ENCODE measurements at places on chromosomes 6 and 20.

DNA sequence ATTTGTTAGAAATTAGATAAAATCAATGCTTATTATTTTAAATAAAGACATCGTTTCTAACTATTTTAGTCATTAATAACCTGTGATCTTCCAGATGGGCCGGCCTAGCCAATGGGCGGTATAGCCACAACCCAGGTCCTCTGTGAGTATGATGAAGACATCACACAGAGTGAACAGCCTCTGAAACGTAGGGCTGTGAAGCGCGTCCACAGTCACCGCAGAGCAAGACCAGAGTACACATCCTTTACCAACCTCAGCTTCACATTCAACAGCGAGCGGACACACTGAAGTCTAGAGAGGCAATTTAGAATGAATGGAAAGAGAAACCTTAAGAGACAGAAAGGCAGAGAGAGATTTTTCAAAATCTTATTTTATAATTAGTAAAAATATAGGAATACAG, 125.0 kb upstream of the RPS6KA2 start:
- no peak overlapping the region for H3K4me3 ChIP-seq
- no peak for DNase-seq
- no peak overlapping the region for H3K27ac ChIP-seq
- H3K4me1 ChIP-seq = peaks cover 16% of the 10 kb centered on the region

GRCh38 chr6:56497240-56497639, 145.4 kb downstream of the DST start:
- peaks cover 11% of the 10 kb centered on the region for H3K36me3 ChIP-seq
- no peaks in the 10 kb centered on the region for H3K4me1 ChIP-seq
- H3K4me3 ChIP-seq = no peak overlapping the region
- no peak for DNase-seq
- no peaks in the 10 kb centered on the region for H3K27me3 ChIP-seq
- no peak overlapping the region for H3K27ac ChIP-seq

DNA sequence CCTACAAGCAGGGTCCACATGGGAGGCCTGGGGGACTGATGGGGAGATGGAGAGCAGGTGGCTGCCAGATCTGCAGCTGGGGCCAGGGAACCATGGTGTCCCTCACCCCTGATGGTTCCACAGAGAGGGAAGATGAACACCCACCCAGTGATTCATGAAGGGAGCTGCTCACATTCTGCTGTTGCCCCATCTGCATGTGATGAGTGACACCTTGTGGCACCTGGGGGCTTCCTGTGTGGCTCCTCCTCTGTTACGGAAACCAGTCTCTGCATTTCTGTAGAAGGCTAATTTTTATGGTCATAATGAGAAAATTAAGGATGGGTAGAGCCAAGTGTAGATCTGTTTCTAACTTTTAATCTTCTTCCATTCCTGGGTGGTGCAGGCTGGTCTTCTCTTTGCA, 217.1 kb downstream of the SMOC2 start:
- H3K4me1 ChIP-seq = no peaks in the 10 kb centered on the region
- H3K27ac ChIP-seq = no peak overlapping the region
- no peak for DNase-seq
- H3K4me3 ChIP-seq = no peak overlapping the region
- no peaks in the 10 kb centered on the region for H3K27me3 ChIP-seq

- H3K36me3 ChIP-seq = no peaks in the 10 kb centered on the region
- no peak overlapping the region for H3K27ac ChIP-seq
- H3K4me1 ChIP-seq = peaks cover 3% of the 10 kb centered on the region
- H3K27me3 ChIP-seq = no peaks in the 10 kb centered on the region
- H3K4me3 ChIP-seq = no peak overlapping the region
Measured at GRCh38 chr6:146827216-146827928, 228.6 kb downstream of the ADGB start.

DNA sequence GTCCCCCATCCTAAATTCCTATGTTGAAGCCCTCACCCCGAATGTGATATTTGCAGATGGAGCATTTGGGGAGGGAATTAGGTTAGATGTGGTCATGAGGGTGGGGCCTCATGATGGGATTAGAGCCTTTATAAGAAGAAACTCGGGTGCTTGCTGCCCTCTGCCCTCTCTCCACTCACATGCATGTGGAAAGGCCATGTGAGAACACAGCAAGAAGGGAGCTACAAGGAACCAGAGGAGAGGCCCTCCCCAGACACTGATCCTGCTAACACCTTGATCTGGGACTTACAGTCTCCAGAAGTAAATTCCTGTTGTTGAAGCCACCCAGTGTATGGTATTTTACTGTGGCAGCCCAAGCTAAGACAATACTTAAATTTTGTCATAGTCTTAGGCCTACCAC, 69.6 kb upstream of the TULP1 start:
- no peak overlapping the region for H3K27ac ChIP-seq
- H3K4me3 ChIP-seq = no peak overlapping the region
- H3K27me3 ChIP-seq = no peaks in the 10 kb centered on the region
- H3K4me1 ChIP-seq = no peaks in the 10 kb centered on the region
- DNase-seq = no peak

GRCh38 chr20:17556837-17557674, 12.8 kb upstream of the DSTN start:
- H3K4me3 ChIP-seq = no peak overlapping the region
- H3K27me3 ChIP-seq = no peaks in the 10 kb centered on the region
- DNase-seq = no peak
- no peaks in the 10 kb centered on the region for H3K36me3 ChIP-seq
- H3K27ac ChIP-seq = no peak overlapping the region
- peaks cover 4% of the 10 kb centered on the region for H3K4me1 ChIP-seq

- H3K36me3 ChIP-seq = no peaks in the 10 kb centered on the region
- H3K27ac ChIP-seq = no peak overlapping the region
- H3K27me3 ChIP-seq = no peaks in the 10 kb centered on the region
- no peak for DNase-seq
Measured at GRCh38 chr6:119224095-119224701, 125.4 kb downstream of the MAN1A1 start.

GRCh38 chr6:96522465-96523009, 931 bp downstream of the UFL1 start:
- DNase-seq = no peak
- H3K27ac ChIP-seq = no peak overlapping the region
- H3K4me1 ChIP-seq = no peaks in the 10 kb centered on the region
- H3K27me3 ChIP-seq = no peaks in the 10 kb centered on the region
- H3K36me3 ChIP-seq = no peaks in the 10 kb centered on the region

GRCh38 chr6:81754906-81755305, 2.4 kb upstream of the TENT5A start:
- no peak overlapping the region for H3K4me3 ChIP-seq
- H3K36me3 ChIP-seq = no peaks in the 10 kb centered on the region
- no peak for DNase-seq
- H3K4me1 ChIP-seq = peaks cover 4% of the 10 kb centered on the region

DNA sequence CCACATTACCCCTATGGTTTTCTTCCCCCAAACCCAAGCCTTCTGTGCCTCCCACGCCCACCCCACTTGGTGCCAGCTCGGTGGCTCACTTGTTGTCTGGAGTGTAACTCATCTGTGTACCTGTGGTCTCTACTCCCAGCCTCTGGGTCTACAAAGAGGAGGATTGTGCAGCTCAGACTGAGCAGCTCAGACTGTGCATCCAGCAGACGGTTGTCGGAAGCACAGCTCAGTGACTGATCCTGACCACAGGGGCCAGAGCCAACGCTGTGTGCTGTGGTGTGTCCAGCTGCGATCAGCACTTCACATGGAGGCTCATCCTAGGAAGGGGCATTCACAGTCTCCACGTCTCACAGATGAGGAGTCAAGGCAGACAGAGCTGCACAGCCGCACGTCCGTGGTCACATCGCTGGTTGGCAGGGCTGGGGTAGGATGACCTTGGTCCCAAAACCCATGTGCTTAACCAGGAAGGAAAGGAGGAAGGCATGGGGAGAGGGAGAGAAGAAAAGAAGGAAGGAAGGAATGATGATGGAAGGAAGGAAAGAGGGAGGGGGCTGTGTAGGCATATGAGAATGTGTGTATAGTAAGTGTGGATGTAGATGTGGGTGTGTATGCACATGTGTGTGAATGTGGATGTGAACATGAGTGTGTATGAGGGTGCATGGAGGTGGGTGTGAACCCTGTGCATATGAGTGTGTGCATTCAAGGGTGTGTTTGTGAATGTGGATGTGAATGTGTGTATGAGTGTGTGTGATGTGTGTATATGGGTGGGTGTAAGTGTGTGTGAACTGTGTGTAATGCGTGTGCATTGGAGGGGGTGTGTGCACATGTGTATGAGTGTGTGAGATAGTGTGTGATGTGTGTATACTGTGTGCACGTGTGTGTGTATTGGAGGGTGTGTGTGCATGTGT, 28.2 kb upstream of the STX16 start:
- H3K4me1 ChIP-seq = peaks cover 7% of the 10 kb centered on the region
- DNase-seq = no peak
- H3K27me3 ChIP-seq = no peaks in the 10 kb centered on the region
- no peak overlapping the region for H3K27ac ChIP-seq
- peaks cover 5% of the 10 kb centered on the region for H3K36me3 ChIP-seq

- no peaks in the 10 kb centered on the region for H3K27me3 ChIP-seq
- no peak overlapping the region for H3K4me3 ChIP-seq
- H3K4me1 ChIP-seq = peaks cover 7% of the 10 kb centered on the region
- H3K36me3 ChIP-seq = no peaks in the 10 kb centered on the region
- no peak overlapping the region for H3K27ac ChIP-seq
- DNase-seq = no peak
Measured at GRCh38 chr20:44730441-44730840, 15.2 kb upstream of the KCNK15 start.

GRCh38 chr6:12490904-12491571, 200.9 kb downstream of the EDN1 start:
- no peaks in the 10 kb centered on the region for H3K4me1 ChIP-seq
- H3K27me3 ChIP-seq = no peaks in the 10 kb centered on the region
- no peak overlapping the region for H3K27ac ChIP-seq
- no peaks in the 10 kb centered on the region for H3K36me3 ChIP-seq
- DNase-seq = no peak

GRCh38 chr20:10642856-10643559, 30.8 kb downstream of the JAG1 start:
- no peak overlapping the region for H3K27ac ChIP-seq
- no peak for DNase-seq
- H3K4me3 ChIP-seq = no peak overlapping the region
- no peaks in the 10 kb centered on the region for H3K27me3 ChIP-seq
- H3K36me3 ChIP-seq = peaks cover 44% of the 10 kb centered on the region

- DNase-seq = no peak
- no peaks in the 10 kb centered on the region for H3K36me3 ChIP-seq
- H3K4me3 ChIP-seq = no peak overlapping the region
- 0 out of 2 replicates have a peak, but pooled peaks cover 3% of the 10 kb centered on the region for H3K4me1 ChIP-seq
- H3K27ac ChIP-seq = no peak overlapping the region
Measured at GRCh38 chr6:166629628-166630027, 2.6 kb upstream of the RPS6KA2 start.

GRCh38 chr6:114375541-114376192, 32.8 kb upstream of the HS3ST5 start:
- no peak for DNase-seq
- H3K4me3 ChIP-seq = no peak overlapping the region
- H3K27me3 ChIP-seq = no peaks in the 10 kb centered on the region
- H3K36me3 ChIP-seq = no peaks in the 10 kb centered on the region

- no peaks in the 10 kb centered on the region for H3K4me1 ChIP-seq
- no peak for DNase-seq
- no peaks in the 10 kb centered on the region for H3K36me3 ChIP-seq
- H3K27ac ChIP-seq = no peak overlapping the region
- H3K4me3 ChIP-seq = no peak overlapping the region
- no peaks in the 10 kb centered on the region for H3K27me3 ChIP-seq
Measured at GRCh38 chr6:167788563-167788903, 38.2 kb upstream of the AFDN start.

DNA sequence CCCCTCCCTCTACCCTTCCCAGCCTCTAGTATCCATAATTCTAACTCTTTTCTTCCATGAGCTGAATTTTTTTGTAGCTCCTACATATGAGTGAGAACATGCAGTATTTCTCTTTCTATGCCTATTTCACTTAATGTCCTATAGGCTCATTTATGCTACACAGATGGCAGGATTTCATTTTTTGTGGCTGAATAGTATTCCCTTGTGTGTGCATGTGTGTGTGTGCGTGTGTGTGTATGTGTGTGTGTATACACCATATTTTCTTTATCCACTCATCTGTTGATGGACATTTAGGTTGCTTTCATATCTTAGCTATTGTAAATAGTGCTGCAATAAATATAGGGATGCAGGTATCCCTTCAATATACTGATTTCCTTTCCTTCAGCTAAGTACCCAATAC, 101.0 kb downstream of the ADAT2 start:
- DNase-seq = no peak
- H3K4me1 ChIP-seq = no peaks in the 10 kb centered on the region
- H3K27me3 ChIP-seq = no peaks in the 10 kb centered on the region
- H3K4me3 ChIP-seq = no peak overlapping the region
- H3K27ac ChIP-seq = no peak overlapping the region
- H3K36me3 ChIP-seq = no peaks in the 10 kb centered on the region

All from iPS DF 6.9 (cell line).